ENCODE measurements at places on chromosomes 7 and 10.

DNA sequence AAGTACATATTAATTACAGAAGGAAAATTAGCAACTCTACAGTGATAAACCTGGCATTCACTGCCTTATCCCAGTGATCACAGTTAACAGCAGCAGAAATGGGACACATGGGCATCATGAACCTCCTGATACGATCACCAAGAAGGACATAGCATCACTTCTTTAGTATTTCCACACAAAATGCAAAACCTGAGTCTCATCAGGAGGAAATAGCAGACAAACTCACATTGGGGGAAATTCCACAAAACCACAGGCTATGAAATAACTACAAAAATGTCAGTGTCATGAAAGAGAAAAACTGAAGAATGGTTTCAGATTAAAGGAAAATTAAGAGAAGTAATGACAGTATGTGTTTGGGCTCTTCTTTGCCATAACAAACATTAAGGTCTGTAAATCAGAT lies 12.0 kb upstream of the PURB start:
- no peak for DNase-seq

DNA sequence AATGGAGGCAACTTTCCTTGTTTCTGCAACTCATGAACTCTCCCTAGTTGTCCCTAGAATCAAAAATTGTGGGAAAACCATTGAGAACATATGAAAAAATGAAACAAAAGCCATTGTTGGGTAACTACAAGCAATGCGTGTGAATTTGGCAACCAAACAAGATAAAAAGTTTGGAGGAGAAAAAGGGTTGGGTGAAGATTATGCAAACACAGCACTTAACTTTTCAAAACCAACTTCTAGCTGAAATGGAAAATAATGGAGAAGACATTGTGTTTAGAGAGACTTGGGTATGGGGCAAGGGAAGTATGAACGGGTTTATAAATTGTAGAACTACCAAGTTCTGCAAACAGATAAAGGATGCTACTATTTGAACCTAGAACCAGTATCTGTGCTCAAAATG lies 89.0 kb upstream of the SVIL start:
- no peak for DNase-seq

- DNase-seq = no peak
These were observed 57.8 kb downstream of the SAMD9 start for GRCh38 chr7:93060025-93060424.

GRCh38 chr7:110322796-110323195 lies 768.1 kb upstream of the LRRN3 start:
- no peak for DNase-seq

DNA sequence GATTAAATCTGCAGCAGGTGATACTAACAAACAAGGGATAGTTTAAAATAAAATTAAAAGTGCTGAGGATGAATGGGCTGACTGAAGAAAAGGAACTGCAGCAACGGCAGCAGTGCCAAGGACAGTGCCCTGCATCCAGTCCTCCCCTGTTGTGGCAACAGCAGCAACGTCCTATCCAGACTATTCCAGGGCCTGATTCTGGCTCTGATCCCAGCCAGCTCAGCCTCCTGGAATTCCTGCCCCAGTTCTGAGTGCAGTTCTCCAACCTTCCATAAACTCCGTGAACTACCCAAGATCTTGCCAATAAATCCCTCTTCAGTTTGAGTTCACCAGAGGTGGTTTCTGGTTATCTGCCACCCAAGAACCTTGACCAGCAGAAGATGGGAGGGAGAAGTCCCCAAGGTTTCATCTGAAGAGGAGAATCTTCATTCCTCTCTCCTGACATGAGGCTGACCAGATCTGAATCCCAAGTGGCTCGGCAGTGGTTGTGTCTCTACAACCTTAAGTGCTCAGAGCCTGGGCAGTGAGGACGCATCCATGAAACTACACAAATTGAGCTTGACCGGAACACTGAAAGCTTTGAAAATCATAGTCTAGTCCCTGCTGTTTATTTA lies 115.8 kb downstream of the SORBS1 start:
- no peak for DNase-seq

GRCh38 chr7:39602351-39602750 lies 21.0 kb upstream of the RALA start:
- DNase-seq = no peak

DNA sequence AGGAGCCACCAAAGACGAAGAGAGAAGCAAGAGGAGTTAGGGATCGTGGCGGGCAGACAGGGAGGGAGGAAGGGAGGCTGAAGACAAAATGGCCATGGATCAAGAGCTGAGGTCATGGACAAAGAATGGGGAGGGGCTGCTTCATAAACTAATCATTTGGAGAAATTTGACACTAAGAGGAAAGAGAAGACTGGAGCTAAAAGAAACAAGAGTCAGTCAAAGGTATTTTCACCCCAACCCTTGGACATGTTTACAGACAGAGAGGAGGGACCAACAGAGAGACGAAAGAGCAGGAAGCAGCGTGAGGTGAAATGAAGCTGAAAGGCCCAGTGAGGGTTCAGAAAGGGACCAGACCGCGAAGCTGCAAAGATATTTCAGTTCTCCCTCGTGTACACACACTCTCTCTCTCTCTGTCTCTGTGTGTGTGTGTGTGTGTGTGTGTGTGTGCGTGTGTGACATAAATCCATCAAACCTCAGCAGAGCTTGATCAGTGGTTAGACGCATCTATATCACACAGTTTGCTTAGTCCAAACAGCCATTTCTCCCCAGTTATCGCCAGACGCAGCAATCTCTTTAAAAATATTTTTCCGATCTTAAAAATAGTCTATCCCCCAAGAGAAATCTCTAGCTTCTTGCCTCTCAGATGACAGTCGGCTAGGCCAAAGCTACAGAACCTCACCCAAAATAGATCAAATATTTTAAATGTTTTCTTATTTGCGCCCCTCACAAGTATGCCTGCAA lies 12.5 kb upstream of the CALD1 start:
- no peak for DNase-seq

DNA sequence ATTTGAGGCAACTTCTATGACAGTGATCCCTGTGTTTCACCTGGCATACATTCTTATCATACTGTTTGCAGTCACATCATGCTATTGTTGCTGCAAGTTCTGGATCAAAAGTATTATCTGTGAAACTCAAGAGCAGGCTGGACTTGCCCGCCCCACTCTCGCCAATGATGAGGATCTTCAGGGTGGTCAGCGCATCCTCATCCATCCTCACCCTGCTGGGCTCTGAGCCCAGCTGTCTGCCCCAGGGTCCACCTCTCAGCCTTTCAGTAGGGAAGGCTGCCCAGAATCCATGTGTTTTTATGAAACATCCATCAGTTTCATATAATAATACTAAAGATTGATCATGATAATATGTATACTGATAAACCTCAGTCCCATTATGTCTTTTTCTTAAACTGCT lies 55.4 kb upstream of the KIF5B start:
- DNase-seq = no peak

DNA sequence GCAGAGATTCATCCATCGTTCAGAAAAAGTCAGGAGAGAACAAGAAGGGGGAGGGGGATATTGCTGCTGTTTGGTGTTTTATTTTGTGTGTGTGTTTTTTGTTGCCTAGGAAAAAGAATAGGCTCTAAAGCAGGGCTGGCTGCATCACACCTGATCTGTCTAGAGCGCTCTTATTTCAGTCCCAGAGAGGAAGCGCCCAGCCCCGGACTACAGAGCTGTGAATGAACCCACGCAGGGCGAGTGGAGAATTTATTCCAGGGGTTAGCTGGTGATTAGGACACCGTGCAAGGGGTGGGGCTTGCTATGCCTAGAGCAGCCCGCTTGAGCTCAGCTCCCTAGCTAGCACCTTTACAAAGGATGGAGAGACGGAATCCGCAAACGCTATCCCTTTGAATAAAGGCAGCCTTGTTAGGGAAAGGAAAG lies 621 bp upstream of the FAM13C start:
- DNase-seq = no peak

DNA sequence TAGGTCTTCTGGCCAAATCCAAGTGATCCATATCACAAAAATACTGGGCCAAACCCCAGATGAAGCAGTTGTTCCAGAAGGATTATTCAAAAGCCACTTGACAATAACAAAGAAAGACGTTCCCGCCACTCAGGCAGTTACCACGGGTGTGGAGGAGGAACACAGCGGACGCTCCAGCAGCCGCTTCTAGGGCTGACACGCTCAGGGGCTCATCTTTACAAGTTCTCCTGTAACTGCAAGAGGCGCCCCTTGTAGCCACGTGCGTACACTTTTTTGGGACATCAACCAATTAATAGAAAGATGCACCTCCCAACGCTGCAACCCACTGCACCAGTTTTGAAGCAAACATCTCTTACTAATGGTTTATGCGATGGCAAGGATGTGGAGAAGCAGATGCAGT lies 159.4 kb downstream of the GRID1 start:
- no peak for DNase-seq
